ENCODE measurements at places on chromosomes 4 and X. TPM values are rescaled to one million over a fixed set of nuclear protein-coding genes. Genes with fewer than 3 reads are reported as not detected.

Gene P2RY8
- total RNA-seq, result not detected

Gene NRK
- 0.25 TPM for total RNA-seq

Gene STAP1
- not detected for total RNA-seq

Gene FAM9C
- total RNA-seq, result under 0.01 TPM
